Colonic mucosa (tissue), 4 donors: ENCODE measurements at places on chromosomes 5 and 9. TPM values are rescaled to one million over a fixed set of nuclear protein-coding genes. Genes with fewer than 3 reads are reported as not detected.

The SLCO6A1 gene
- total RNA-seq, result not detected

The SPATA31D4 gene
- not detected for total RNA-seq

The ERCC8 gene
- 9.8 TPM for total RNA-seq

The C5orf52 gene
- total RNA-seq, result 5.7 TPM

The GOLGA1 gene
- total RNA-seq, result 19.1 TPM

The IL13 gene
- total RNA-seq, result not detected

The AFAP1L1 gene
- 4.0 TPM for total RNA-seq

The POU5F2 gene
- 0.94 TPM for total RNA-seq

The PDGFRB gene
- total RNA-seq, result 18.1 TPM

The PCDHA10 gene
- total RNA-seq, result 0.37 TPM

The KIF4B gene
- not detected for total RNA-seq

The TAF11L10 gene
- not detected for total RNA-seq

The ABCA1 gene
- total RNA-seq, result 17.8 TPM

The TLE1 gene
- total RNA-seq, result 54.8 TPM

The SPATA31A3 gene
- total RNA-seq, result not detected

The SUSD3 gene
- 2.2 TPM for total RNA-seq

The HAVCR1 gene
- total RNA-seq, result 7.1 TPM

The POU4F3 gene
- total RNA-seq, result not detected

The FAM81B gene
- total RNA-seq, result not detected

The INSYN2B gene
- total RNA-seq, result not detected

The KIAA1958 gene
- 10.6 TPM for total RNA-seq

The SLC25A25 gene
- 19.7 TPM for total RNA-seq

The PCSK5 gene
- 55.3 TPM for total RNA-seq

The PCDHA4 gene
- total RNA-seq, result 0.58 TPM

The NUTM2G gene
- total RNA-seq, result not detected

The ZNG1E gene
- 35.9 TPM for total RNA-seq

The IL33 gene
- total RNA-seq, result 16.4 TPM

The MARCHF3 gene
- 32.5 TPM for total RNA-seq

The NDUFS6 gene
- total RNA-seq, result 70.7 TPM

The NMUR2 gene
- total RNA-seq, result not detected

The NEURL1B gene
- 61.6 TPM for total RNA-seq

The ECSCR gene
- total RNA-seq, result 2.2 TPM

The ACOT12 gene
- total RNA-seq, result not detected

The NDOR1 gene
- 36.9 TPM for total RNA-seq

The PCDHB9 gene
- total RNA-seq, result 0.53 TPM

The DOLPP1 gene
- 33.9 TPM for total RNA-seq

The DNLZ gene
- total RNA-seq, result 10.0 TPM

The HK3 gene
- 3.0 TPM for total RNA-seq

The ASTN2 gene
- 6.1 TPM for total RNA-seq

The ORM2 gene
- 2.4 TPM for total RNA-seq

The CNTFR gene
- 1.8 TPM for total RNA-seq

The PPP3R2 gene
- total RNA-seq, result not detected

The TBC1D9B gene
- 89.3 TPM for total RNA-seq

The ZFP37 gene
- 0.80 TPM for total RNA-seq

The TEX48 gene
- total RNA-seq, result not detected

The JAKMIP2 gene
- 1.3 TPM for total RNA-seq

The INSL4 gene
- not detected for total RNA-seq

The MYOZ3 gene
- total RNA-seq, result 0.12 TPM

The KCNMB1 gene
- total RNA-seq, result 0.42 TPM

The ESM1 gene
- 0.29 TPM for total RNA-seq

The SEMA4D gene
- total RNA-seq, result 14.7 TPM
